ENCODE measurements at places on chromosomes 3 and 15.

- no peak for DNase-seq
These were observed 177.7 kb downstream of the ALDH1A2 start for GRCh38 chr15:57887825-57888224.

- no peak for DNase-seq
These were observed 56.5 kb upstream of the NTRK3 start for GRCh38 chr15:88312941-88313579.

- no peak for DNase-seq
These were observed 30.9 kb downstream of the STIMATE start for GRCh38 chr3:52866427-52866826.

- no peak for DNase-seq
These were observed 377.1 kb upstream of the TBL1XR1 start for GRCh38 chr3:177574222-177574856.

DNA sequence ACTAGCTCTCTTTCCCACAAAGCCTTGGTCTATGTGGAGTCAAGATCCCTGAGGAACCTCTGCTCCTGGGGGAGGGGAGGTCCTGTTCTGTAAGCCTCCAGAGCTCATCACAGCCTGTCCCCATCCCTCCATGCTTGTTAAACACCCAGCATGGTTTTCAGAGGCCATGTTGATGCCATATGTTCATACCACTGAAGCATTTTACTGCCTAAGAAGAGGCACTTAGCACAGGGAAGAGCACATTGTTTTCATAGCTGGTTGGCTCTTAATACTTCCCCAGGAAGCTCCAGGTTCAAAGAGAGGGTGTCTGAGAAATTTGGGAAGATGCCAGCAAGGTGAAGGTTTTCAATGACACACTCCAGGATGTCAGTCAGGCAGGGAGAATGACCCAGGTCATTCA lies 25.6 kb downstream of the CPNE4 start:
- DNase-seq, result no peak

DNA sequence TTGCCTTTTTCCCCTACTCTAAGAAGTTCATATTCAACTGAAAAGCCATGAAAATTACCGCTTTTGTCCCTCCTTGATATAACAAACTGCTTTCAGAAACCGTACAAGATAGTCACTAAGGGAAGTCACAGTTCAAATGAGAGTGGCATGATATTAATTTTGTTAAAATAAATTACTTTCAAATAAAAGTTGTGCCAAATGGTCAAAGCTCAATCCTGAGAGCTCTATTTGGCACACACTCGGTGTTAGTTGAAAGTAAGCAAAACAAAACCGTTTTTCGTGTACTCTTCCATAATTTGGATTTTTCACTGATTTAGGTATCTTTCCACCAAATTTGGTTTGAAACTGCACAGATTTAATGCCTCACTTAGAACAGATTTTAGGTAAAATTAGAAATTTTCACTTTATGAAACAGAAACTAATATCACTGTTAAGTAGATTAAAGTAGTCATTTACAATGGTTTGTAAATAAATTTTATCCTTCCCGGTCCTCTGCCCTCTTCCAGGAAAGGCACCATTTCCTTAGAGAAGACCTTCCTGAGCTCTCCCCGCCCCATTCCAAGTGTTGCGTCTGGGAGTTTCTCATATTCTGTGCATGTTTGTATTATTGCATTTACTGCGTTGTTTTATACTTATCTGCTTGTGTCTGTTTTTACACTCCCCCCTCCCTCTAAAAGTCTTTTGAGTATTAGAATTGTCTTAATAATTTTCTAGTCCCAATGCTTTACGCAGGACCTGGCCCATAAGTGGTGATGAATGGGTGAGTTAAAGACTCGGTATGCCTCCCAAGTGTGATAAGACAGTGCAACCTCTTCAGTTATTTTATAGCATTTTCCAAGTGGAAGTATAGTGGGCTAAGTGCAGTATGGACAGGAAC lies 853 bp downstream of the TCAIM start:
- DNase-seq, result no peak

- DNase-seq, result no peak
These were observed 533.0 kb upstream of the SEMA6D start for GRCh38 chr15:47184003-47184907.

DNA sequence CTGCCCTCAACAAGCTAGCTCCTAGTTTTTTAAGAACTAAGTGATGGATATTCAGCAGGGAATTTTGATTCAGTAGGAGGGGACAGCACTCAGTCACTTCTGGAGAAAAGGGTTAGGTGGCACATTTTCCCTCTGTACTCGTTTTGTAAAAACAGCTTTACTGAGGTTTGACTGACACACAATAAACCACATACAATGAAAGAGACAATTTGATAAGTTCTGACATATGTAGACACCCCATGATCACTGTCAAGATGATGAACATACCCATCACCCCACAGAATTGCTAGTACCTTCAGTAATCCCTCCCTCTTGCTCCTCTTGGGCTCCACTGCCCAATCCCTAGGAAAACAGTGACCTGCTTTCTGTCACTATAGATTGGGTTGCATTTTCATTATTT lies 29.0 kb upstream of the PLAAT1 start:
- no peak for DNase-seq

Data from GOT3 (cell line).